ENCODE measurements at places on chromosomes 16 and 17. TPM values are rescaled to one million over a fixed set of nuclear protein-coding genes. Genes with fewer than 3 reads are reported as not detected.

TBC1D26 gene
- total RNA-seq, result not detected

KREMEN2 gene
- not detected for total RNA-seq

PRSS36 gene
- total RNA-seq, result 0.70 TPM

FN3K gene
- 2.8 TPM for total RNA-seq

SCO1 gene
- total RNA-seq, result 31.2 TPM

TACO1 gene
- 26.5 TPM for total RNA-seq

RAP1GAP2 gene
- 9.3 TPM for total RNA-seq

NPIPB5 gene
- total RNA-seq, result 44.1 TPM

MPV17L gene
- not detected for total RNA-seq

CRISPLD2 gene
- 12.7 TPM for total RNA-seq

FNDC8 gene
- total RNA-seq, result not detected

C16orf96 gene
- not detected for total RNA-seq

SKAP1 gene
- not detected for total RNA-seq

CAPNS2 gene
- not detected for total RNA-seq

SHCBP1 gene
- 38.9 TPM for total RNA-seq

MYH11 gene
- 0.18 TPM for total RNA-seq

CACNG4 gene
- total RNA-seq, result not detected

CACNB1 gene
- 7.1 TPM for total RNA-seq

GGT6 gene
- total RNA-seq, result not detected

WBP2 gene
- total RNA-seq, result 58.9 TPM

RPL26 gene
- 1,301 TPM for total RNA-seq

CACNG3 gene
- not detected for total RNA-seq

HS3ST4 gene
- total RNA-seq, result not detected

CD300H gene
- not detected for total RNA-seq

NOL3 gene
- total RNA-seq, result 17.8 TPM
